Renal cortex interstitium (tissue), 15 donors: ENCODE measurements at places on chromosomes 1 and 21. TPM values are rescaled to one million over a fixed set of nuclear protein-coding genes. Genes with fewer than 3 reads are reported as not detected.

- DNase-seq, result no peak
These were observed 42.5 kb downstream of the ZBTB40 start for GRCh38 chr1:22494144-22494543.

GRCh38 chr1:225523263-225523950 lies 95.6 kb upstream of the LBR start:
- no peak for DNase-seq

Gene BSND
- 3.3 TPM for polyA plus RNA-seq

DNA sequence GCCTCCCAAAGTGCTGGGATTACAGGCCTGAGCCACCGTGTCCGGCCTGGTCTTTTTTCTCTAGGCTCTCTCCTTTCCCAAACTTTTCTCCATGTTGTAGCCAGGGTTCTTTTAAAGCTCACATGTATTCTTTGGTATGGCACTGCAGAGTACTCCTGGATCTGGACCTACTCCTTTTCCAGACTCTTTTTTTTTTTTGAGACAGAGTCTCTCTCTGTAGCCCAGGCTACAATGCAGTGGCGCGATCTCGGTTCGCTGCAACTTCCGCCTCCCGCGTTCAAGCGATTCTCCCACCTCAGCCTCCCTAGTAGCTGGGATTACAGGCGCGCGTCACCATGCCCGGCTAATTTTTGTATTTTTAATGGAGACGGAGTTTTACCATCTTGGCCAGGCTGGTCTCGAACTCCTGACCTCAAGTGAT lies 602 bp upstream of the MED18 start:
- DNase-seq, result no peak

Gene ICOSLG
- polyA plus RNA-seq, result 14.9 TPM
